Liver (tissue), 10 donors: ENCODE measurements at places on chromosomes 5 and 9.

DNA sequence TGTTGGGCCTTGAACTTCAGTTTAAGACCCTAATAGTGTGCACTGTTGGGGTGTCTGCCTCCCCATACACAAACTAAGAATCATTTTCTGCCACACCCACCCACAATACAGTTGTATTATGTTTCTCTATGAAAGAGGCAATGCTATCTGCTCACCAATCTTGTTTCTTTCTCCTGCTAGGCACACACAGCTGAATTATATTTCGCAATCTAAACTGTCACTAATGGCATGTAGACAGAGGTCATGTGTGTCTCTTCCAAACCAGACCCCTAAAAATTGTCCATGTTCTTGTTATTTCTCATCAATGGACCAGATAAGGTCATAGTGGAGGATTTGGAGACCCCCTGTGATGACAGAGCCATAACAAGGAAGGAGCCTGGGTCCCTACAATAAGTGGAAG lies 57.3 kb downstream of the RIGI start:
- no peak for DNase-seq

- no peak for DNase-seq
These were observed 12.7 kb downstream of the CSF2 start for GRCh38 chr5:132086277-132086794.

GRCh38 chr5:100690036-100690560 lies 154.9 kb downstream of the FAM174A start:
- no peak for DNase-seq

- no peak for DNase-seq
These were observed 275.7 kb downstream of the BNC2 start for GRCh38 chr9:16594787-16595186.

DNA sequence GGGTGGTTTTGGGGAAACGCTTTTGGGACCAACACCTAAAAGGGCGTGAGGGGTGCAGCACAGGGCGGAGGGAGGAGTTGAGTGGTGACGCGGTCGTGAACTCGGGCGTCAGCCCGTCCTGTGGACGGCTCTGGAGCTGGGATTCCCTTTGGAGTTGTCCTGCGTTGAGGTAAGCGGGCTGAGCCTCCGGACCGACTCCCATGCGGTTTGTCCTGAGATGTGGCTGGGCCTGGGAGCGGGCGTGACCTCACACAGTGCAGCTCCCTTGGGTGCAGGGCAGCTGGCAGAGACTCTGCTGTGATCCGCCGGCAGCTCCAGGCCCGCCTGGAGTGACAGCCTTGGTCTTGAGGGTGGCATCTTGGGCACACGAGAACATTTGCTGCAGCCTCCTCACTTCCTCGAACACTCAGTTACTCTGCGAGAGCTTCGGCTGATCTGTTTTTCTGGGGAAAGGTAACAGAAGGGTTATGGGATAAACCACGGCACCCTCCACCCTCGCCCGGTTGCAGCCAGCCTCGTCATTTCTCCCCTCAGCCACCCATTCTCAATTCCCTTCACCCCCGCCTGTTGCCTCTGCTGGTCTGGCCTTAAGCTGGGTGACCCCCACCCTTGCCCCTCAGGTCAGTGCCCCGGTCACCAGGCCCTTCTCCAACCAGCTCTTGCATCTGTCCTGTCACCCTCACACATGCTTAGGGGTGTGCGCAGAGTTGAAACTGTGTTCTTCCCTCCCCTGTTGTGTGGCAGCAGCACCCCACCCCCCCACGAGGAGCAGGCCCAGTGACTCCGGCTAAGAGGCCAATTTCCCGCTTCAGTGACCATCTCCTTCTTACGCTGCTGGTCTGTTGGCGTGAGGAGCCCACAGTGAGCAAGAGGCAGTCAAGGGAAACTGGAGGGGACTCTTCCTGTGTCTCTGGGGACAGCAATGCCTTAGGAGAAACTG lies 94.2 kb upstream of the COL5A1 start:
- no peak for DNase-seq

DNA sequence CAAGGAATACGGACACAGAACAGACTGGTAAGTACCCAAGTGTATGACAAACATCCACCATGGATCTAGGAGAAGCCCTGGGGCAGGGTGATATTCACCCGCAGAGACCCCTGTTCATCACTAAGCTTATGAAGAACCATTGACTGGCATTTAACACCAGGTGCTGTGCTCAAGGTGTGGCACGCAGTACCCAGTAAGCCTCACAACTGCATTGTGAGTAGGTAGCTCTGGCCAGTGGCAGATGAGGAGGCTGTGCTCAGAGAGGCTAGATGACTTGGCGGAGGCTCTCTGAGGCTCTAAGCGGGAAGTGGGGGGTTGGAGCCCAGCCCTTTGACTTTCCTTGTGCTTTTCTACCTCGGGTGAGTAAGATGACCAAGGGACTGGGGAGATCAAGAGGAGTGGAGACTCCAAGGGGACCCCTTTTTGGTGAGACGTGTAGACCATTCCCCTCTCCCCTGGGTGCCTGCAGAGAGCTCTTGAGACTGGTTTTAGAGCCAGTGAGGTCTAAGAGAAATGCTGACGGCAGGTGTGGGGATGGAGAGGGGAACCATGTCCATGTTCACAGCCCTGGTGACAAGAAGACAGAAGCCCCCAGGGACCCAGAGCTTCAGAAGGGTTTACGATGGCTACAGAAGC lies 70.8 kb downstream of the IL6ST start:
- DNase-seq = no peak
